Activated T-cell treated with anti-CD3 and anti-CD28 coated beads for 24 hours (primary cell): ENCODE measurements at places on chromosomes 11 and 22.

DNA sequence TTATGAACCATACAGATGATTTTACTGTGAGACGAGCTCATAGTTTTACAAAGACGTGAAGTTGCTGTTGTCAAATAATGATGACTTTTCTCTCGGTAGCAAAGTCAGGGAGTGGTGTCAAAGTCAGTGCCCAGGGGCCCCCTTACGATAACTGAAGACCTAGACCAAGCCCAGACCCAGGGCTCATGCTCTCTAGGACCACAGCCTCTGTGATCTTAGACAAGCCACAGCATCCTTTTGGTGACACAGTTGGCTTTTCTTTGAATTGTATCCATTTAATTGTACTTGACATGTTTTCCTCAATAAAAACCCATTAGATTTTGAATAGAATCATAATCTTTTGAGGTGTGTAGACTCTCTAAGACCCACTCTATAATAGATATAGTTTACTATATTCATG is 17.9 kb upstream of the POGLUT3 start:
- no peak for DNase-seq

DNA sequence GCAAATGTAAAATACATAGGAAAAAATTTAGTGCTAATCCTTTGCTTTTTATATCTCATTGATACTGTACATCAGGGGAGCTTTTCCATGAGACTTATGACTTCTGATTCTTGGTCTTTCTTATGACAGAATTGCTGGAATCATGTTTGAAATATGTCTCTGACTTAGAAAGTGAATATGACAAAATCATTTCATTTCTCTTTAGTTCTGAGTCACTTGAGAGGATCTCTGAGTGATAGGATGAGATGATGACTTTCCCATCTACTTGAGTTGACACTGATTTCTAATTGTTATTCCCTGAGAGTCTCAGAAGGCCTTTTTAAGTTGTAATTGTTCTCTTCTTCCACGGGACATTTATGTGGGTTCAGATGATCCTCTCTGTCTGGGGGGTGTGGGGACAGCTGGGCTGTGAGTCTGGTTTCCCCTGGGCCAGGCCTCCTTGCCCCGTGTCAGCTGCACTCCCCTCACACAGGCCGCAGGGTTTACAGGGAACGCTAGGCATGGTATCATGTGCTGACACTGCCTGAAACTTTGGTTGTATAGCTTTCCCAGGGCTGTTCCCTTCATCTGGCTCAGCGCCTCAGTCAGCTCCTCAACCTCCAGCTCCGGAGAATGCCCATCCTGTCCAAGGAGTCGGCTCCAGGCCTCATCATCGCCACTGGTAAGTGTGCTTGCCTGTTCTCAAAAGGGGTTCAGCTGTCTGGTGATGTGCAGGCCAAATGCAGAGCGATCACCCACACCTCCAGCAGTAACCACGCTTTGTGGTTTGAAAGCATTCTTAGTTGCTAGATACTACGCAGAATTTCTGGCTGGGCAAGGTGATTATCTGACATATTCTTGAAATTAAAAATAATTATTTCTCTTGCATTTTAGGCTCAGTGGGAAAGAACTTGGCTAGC is 69.5 kb upstream of the SORL1-AS1 start:
- DNase-seq = no peak

- no peak for DNase-seq
Measured at GRCh38 chr22:49391436-49391835, 436.2 kb downstream of the BRD1 start.

GRCh38 chr11:74322667-74323066 is 11.2 kb upstream of the P4HA3 start:
- DNase-seq = no peak

DNA sequence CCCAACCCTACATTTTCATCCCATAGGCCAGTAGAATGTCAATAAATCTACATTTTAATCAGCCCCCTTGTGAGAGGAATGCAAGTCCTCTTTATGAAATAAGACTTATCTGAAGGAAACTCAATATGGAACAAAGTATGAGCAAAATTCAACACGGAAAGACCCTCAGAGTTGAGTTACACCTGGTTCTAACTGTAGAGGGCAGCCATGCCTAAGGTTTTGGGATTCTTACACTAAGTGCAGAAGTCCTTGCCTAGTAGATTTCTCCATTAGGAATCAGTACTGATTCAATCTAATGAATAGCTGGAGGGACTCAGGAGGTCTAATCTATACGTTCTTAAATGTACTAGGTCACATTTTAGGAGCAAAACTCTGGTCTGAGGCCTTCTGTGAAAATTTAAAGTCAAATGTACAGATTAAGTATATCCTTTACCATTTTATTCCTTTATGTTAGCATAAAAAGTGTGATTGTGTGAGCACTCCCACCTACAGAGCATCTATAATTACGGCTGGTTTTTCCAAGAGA is 904.5 kb downstream of the DLG2 start:
- DNase-seq = no peak

DNA sequence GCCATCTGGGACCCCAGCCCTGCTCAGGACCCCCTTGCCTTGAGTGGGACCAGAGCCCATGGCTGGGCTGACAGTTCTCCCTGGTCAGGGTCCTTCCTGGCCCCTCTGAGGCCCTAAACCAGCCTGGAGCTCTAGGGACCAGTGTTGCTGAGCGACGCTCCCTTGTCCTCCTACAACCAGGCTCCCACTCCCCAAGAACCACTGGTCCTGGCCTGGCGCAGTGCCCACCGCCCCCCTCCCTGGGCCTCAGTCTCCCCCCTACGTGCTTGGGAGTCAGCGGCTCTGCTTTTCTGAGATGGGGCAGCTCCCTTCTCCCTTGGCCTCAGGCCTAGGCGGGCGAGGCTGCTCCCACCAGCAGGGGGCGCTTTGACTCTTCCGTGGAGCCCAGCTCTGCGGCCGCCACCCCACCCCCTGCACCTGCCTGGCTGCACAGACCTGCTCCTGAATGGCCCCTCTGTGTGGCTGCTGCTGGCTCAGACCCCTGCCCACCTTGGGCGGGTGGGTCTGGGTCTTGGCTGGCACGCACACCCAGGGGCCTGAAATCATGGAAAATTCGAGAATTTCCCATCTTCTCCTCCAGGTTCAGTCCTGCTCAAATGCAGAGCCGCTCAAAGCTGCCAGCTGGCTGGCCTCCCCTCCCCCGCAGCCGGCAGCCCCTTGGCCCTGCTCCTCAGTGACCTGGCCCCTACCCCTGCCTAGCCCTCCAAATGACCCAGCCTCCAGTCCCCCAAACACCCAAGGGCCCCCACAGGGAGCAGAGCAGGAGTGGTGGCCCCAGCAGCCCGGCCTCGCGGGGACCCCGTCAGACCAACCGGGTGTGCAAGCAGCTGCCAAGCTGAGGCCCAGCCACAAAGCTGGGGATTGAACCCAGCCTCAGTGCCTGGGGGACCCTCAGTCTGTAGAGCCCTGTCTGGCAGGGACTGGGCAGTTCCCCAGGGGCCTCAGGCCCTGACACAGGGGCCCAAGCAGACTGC is 9.1 kb downstream of the PRR33 start:
- DNase-seq = peak; percentile 72

DNA sequence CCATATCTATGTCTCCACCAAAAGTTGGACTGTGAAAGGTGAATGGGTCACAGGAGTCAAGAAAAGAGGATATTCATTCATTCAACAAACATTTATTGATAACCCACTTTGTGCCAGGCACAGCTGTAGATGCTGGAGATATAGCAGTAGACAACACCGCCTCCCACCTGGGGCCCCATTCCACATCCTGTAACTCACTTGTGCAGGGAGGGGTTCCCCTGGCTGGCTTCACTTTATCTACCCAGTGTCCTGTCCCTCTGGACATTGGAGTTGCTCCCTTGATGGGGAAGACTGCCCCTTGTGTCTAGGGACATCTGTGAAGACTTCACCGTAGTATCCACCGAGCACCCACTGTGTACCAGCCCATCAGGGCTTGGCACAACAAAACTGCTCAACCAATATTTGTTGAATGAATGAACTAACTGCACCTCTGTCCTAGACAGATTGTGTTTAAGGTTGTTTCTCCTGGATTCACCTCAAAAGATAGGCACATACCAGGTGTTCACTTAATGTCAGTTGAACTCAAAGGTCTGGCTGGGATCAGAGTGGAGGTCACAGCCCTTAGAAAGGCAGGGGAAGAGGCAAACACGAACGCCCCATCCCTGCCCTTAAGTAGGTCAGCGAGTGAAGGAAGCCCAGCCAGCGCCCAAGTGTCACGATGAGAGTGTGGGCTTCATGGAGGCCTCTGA is 1.4 kb upstream of the OVOL1 start:
- DNase-seq = no peak

DNA sequence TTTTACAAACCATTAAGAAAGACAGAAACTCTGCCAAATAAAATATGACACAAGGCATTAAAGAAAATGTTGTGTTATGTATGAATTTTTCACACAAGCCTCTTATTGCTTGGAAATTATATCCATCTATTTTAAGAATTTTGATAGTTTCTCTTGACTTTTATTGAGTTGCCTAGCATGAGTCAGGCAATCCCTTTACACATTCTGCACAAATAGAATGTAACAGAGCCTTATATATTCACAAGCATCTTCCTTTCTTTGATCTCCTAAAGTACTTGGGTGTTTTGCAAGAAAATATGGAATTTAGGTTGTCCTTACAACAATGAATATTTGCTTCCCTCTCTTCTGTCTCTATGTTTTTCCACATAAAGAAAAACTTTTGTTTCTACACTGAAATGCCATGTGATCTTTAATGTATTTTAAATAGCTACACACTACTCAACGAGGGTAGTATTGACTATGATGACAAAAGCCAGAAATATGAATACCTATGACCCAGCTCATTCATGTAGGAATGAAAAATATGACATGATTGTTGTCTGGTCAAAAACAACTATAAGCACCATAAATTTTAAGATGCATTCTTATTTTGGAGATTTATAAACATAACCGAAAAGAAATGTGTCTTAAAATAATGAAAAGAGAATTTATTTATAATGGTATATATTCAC is 398.8 kb downstream of the GUCY1A2 start:
- DNase-seq = no peak

- no peak for DNase-seq
Measured at GRCh38 chr22:44764373-44764772, 12.0 kb downstream of the ARHGAP8 start.

- DNase-seq = no peak
Measured at GRCh38 chr11:130204703-130205095, 45.1 kb downstream of the ST14 start.

GRCh38 chr11:40403321-40403720 is 1056.1 kb downstream of the LRRC4C start:
- no peak for DNase-seq

- DNase-seq = peak; percentile 10
Measured at GRCh38 chr11:59822989-59823566, 12.5 kb upstream of the MRPL16 start.

- no peak for DNase-seq
Measured at GRCh38 chr11:121483805-121484480, 31.2 kb upstream of the SORL1-AS1 start.

- peak; percentile 16 for DNase-seq
Measured at GRCh38 chr11:112588252-112588694, 327.6 kb upstream of the PLET1 start.

- no peak for DNase-seq
Measured at GRCh38 chr11:86940122-86940777, 14.9 kb downstream of the FZD4 start.

GRCh38 chr11:28243581-28243980 is 135.4 kb downstream of the METTL15 start:
- no peak for DNase-seq

DNA sequence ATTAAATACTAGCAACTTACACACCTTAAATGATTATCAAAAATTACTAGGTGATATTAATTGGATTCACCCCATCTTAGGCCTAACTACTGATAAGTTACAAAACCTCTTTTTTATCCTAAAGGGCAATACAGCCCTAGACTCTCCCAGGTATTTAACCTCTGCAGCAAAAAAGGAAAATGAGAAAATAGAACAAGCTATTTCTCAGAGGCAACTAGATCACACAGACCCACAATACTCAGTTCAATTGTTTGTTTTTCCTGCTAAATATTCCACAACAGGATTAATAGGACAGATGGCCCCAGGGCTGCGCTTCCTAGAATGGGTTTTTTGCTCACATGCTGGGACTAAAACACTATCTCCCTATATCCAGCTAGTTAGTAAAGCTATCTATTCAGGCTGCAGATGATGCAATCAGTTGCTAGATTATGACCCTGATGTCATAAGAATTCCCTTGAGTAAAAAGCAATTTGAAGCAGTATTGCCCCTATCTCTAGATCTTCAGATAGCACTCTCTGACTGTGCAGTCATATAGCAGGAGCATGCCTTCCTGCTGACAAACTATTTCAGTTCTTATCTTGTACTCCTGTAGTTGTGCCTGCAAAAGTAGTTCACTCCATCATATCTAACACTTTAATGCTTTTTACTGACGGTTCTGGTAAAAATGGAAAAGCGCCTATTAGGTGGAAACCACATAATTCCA is 1595.5 kb upstream of the TENM4 start:
- DNase-seq = no peak

DNA sequence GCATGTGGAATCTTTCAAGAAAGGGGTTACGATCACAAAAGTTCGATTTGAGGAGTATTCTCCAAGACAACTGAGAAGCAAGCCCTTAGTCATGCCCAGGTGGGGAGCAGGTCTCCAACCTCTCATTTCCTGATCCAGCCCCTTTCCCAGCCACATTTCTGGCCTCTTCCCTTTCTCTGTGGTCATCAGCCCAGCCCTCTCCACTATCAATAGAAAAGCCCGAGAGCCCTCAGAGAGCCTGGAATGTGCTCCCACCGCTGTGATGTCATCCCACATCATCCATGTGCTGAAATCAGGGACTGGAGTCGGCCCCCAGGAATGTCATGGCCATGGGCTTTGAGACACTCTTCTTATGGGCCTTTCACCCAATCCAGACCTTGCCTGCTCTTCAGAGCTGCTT is 62.6 kb downstream of the KCNJ1 start:
- no peak for DNase-seq

DNA sequence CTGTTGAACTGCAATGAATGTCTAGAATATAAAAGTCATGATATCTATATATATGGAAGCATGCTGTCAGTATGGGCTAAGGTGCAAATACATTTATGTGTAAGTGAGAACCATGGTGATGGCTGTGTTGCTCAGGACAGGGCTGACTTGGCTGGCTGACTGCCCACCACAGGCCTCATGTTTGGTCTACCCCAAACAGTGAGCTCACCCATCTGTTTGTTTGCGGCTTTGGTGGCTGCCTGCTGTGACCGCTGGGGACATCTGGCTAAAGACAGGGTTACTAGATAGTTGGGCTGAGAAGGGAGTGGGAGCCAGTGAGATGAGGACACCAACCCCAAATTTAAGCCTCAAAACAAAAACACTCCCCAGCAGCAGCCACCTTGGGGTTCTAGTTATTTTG is 6.3 kb downstream of the CD44 start:
- no peak for DNase-seq
